ENCODE measurements at places on chromosomes 11 and 22. TPM values are rescaled to one million over a fixed set of nuclear protein-coding genes. Genes with fewer than 3 reads are reported as not detected.
A peak's percentile ranks its signal among the peaks of the same experiment; 100 is the strongest.

OR52E8 gene
- not detected for total RNA-seq

DNA sequence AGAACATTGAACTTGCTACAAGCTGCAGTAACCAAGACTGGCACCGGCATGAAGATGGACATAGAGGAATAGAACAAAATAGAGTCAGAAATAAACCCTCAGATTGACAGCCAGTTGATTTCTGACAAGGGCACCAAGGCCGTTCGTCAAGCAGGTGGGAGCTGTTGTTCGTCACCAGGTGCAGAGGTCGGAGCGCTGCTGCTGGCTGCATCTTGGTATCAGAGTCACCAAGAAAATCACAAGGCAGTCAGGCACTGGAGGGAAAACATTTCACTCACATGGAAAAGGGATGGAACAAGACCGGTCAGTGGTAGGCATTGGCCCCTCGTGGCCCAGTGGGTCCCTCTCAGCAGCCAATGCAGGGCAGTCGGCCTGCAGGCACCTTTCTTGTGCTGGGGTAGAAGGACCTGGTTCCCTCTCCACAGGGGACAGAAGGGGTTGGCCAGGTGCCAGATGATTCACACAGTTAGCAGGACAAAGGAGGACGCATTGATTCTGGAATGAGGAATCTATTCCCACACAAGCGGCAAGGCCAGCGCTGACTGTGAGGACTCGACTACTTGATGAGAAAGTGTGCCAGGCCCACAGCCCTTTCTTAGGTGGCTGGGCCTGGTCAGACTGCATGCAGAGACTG is 115.8 kb upstream of the FGF3 start:
- H3K27me3 ChIP-seq, result no peaks in the 10 kb centered on the region
- no peak for DNase-seq
- no peaks in the 10 kb centered on the region for H3K36me3 ChIP-seq

DNA sequence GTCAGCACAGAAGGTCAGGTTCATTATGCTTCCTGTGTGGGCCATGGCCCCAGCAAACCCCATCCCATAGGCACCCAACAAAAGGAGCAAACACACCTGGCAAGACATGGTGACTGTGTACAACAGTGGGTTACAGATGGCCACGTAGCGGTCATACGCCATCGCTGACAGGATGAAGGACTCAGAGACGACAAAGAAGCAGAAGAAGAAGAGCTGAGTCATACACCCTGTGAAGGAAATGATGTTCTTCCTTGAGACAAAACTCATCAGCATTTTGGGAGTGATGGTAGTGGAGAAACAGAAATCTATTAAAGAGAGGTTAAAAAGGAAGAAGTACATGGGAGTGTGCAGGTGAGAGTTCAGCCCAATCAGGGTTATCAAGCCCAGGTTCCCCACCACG is 309 bp downstream of the OR8B12 start:
- no peak for DNase-seq
- H3K36me3 ChIP-seq, result no peaks in the 10 kb centered on the region
- H3K27me3 ChIP-seq, result no peaks in the 10 kb centered on the region
- H3K4me1 ChIP-seq, result no peaks in the 10 kb centered on the region

DNA sequence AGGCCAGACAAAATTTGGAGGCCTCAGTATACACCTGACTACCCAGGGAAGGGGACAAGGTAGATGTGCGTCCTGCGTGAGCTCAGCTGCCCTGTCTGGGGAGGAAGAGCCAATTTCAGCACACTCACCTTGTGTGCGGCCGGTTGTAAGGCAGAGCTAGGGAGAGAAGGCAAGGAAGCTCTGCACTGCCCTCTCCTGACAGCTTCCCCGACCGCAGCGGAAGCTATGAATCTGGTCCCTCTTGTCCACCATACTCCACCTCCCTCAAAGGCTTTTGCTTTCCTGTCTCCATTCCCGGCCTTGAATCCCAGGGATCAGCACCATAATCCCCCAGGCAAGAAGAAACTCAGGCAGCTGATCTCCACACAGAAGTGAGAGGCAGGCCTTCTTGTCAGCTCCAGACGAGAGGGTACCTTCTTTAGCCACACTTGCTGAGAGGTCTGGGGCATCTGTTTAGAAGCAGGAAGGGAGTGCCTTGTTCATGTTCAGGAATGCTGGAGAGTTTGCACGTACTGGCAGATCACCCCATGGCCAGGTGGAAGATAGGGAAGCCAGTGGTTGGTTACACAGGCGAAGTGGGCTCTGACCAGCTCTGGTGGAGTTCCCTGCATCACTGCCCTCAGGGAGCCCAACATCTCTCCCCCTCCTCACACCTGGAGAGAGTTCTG is 62.5 kb downstream of the FEZ1 start:
- H3K4me3 ChIP-seq, result no peak overlapping the region
- DNase-seq, result peak; percentile 33
- peaks cover 12% of the 10 kb centered on the region for H3K36me3 ChIP-seq
- H3K27me3 ChIP-seq, result no peaks in the 10 kb centered on the region
- no peak overlapping the region for H3K27ac ChIP-seq
- no peaks in the 10 kb centered on the region for H3K4me1 ChIP-seq

DNA sequence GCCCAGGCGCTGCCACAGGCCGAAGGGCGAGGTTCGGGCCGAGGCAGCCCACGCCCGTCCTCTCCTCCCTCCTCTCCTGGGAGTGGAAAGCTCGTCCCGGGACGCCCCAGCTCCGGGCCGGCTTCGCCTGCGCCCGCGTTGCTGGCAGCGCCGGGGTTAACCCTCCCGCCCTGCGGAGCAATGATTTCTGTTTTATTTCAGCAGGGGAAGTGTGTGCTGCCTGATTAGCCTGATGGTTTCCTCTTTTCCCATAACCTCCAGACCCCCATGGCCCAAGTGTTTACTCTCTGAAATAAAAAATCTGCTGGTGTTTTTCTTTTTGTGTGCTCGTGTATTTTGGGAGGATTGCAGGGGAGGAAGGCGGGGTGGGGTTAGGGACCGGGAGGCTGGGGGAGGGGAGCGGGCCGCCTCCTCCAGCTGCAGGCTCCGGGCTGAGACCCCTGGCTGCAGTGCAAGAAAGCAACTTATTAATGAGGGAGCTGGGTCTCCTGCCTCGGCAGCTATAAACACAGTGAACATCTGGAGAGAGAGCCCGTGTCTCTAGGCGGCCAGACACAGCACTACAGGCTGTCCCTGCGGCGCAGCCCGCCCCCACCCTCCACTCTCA is 38.6 kb downstream of the ETS1 start:
- H3K4me3 ChIP-seq, result no peak overlapping the region
- peak overlapping the region; percentile 69 for H3K27ac ChIP-seq
- no peaks in the 10 kb centered on the region for H3K27me3 ChIP-seq
- peak; percentile 39 for DNase-seq
- H3K4me1 ChIP-seq, result peaks cover 19% of the 10 kb centered on the region

DNA sequence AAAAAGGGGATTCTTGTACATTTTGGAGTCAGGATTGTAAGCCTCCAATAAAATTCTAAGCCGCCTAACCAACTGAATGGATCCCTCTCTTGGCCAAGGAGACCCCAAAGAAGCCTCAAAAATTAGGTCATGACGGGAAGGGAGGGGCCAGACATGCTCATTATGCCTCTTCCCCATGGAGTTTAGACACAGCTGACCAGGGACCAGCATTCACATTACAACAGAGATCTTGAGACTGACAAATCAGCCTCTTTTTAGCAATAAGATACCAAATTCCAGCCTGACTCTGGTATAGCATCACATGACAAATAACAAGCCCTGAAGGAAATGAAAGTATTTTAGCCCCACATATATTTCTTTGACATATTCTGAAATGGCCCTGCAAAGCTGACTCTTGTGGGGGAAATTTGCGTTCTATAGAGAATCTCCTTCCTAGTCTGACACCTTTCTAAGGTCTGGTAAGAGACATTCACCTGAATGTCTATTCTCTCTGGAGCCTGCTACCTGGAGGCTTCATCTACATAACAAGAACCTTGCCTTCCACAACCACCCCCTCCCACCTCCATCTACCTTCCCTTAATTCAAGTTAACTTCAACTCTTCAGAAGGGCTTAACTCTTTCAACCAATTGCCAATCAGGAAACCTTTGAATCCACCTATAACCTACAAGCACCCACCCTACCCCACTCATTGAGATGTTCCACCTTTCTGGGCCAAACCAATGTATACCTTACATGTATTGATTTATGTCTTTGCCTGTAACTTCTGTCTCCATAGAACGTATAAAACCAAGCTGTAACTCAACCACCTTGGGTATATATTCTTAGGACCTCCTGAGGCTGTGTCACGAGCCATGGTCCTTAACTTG is 10.3 kb downstream of the GAL start:
- H3K4me3 ChIP-seq, result no peak overlapping the region
- H3K4me1 ChIP-seq, result no peaks in the 10 kb centered on the region
- no peak overlapping the region for H3K27ac ChIP-seq
- no peak for DNase-seq
- H3K36me3 ChIP-seq, result no peaks in the 10 kb centered on the region

- no peak for DNase-seq
- H3K4me3 ChIP-seq, result no peak overlapping the region
- H3K4me1 ChIP-seq, result no peaks in the 10 kb centered on the region
- H3K27ac ChIP-seq, result no peak overlapping the region
These were observed 97.3 kb downstream of the PDHX start for GRCh38 chr11:35013514-35014233.

DNA sequence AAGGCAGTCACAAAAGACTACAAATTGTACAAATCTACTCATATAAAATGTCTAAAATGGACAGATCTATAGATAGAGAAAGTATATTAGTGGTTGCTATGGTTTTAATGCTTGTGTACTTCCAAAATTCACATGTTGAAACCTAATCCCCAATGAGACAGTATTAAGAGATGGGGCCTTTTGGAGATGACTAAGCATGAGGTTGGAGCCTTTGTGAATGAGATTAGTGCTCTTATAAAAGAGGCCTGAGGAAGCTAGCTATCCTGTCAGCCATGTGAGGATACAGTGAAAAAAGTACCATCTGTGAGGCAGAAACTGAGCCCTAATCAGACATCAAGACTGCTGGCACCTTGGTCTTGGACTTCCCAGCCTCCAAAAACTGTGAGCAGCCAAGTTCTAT is 82.6 kb downstream of the CYP2R1 start:
- no peak overlapping the region for H3K27ac ChIP-seq
- no peak overlapping the region for H3K4me3 ChIP-seq
- no peaks in the 10 kb centered on the region for H3K27me3 ChIP-seq
- no peaks in the 10 kb centered on the region for H3K4me1 ChIP-seq

DNA sequence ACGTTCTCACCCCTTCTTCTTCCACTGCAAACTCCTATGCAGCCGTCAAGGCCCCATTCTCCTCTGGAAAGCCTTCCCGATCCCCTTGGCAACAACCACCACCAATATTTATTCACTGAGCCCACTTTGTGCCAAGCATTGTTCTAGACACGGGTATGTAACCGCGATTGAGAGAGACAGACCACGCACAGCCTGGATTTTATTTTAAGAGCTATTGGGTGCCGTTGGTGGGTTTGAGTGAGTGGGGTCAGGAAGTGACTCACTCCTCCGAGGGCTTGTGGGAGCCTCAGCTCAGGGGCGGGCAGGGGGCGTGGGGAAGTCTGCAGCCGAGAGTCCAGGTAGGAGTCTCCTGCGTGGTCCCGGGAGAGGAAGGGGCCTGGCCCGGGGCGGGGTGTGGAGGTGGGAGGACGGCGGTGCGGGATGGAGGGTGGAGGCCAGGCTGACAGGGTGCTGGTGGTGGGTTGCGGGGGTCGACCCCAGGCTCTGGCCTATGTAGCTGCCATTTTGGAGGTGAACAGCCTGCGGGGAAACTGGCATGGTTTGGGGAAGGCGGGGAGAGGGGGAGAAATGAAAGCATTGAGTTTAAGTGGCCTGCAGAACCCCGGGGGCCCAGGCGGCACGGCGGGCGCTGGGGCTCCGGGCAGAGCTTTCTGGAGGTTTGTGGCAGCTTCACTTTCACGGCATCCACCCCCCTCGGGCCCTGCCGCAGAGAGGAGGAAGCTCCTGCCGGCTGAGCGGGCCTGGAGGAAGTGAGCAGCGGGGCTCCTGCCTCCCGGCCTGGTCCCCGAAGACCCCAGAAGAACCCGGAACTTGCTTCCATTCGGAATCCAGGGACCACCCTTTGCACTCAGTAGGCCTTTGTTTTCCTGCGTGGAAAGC is 547 bp downstream of the PARVG start:
- H3K4me1 ChIP-seq, result no peaks in the 10 kb centered on the region
- DNase-seq, result no peak
- H3K4me3 ChIP-seq, result no peak overlapping the region
- no peaks in the 10 kb centered on the region for H3K36me3 ChIP-seq
- H3K27ac ChIP-seq, result no peak overlapping the region
- no peaks in the 10 kb centered on the region for H3K27me3 ChIP-seq

DNA sequence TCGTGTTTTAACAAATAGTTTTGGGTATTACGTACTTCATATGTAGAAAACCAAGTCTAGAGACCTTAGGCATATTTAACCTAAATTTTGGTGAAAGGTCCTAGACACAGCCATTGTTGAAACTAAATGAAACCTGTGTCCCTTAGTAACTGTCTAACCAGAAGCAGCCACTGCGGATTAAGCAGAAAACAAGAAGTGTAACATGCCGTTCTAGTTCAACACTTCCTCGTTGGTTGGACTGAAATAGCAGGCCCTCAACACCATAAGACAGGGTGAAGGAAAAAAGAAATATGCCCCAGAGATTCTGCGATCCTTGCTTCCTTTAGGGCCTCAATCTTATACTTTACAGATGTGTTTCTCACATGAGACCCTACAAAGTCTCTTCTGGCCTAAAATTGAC is 2.0 kb downstream of the NAA40 start:
- H3K27ac ChIP-seq, result no peak overlapping the region
- H3K4me3 ChIP-seq, result no peak overlapping the region
- H3K27me3 ChIP-seq, result no peaks in the 10 kb centered on the region
- H3K36me3 ChIP-seq, result no peaks in the 10 kb centered on the region
- DNase-seq, result no peak

SLC22A8 gene
- total RNA-seq, result not detected

- no peak overlapping the region for H3K4me3 ChIP-seq
- H3K27ac ChIP-seq, result no peak overlapping the region
- no peaks in the 10 kb centered on the region for H3K36me3 ChIP-seq
- H3K4me1 ChIP-seq, result peaks cover 16% of the 10 kb centered on the region
- H3K27me3 ChIP-seq, result no peaks in the 10 kb centered on the region
- DNase-seq, result no peak
These were observed 85.4 kb downstream of the MICAL2 start for GRCh38 chr11:12195768-12196167.

CECR2 gene
- 2.0 TPM for total RNA-seq

- H3K4me3 ChIP-seq, result no peak overlapping the region
- no peak overlapping the region for H3K27ac ChIP-seq
- no peaks in the 10 kb centered on the region for H3K4me1 ChIP-seq
- no peaks in the 10 kb centered on the region for H3K27me3 ChIP-seq
- no peaks in the 10 kb centered on the region for H3K36me3 ChIP-seq
These were observed 396.2 kb downstream of the BUD13 start for GRCh38 chr11:116376547-116376946.

- no peak overlapping the region for H3K27ac ChIP-seq
- no peaks in the 10 kb centered on the region for H3K27me3 ChIP-seq
- H3K4me1 ChIP-seq, result peaks cover 19% of the 10 kb centered on the region
- H3K4me3 ChIP-seq, result no peak overlapping the region
These were observed 50.6 kb downstream of the CSTPP1 start for GRCh38 chr11:46987183-46987582.
